ENCODE measurements at places on chromosomes 11 and 22.

DNA sequence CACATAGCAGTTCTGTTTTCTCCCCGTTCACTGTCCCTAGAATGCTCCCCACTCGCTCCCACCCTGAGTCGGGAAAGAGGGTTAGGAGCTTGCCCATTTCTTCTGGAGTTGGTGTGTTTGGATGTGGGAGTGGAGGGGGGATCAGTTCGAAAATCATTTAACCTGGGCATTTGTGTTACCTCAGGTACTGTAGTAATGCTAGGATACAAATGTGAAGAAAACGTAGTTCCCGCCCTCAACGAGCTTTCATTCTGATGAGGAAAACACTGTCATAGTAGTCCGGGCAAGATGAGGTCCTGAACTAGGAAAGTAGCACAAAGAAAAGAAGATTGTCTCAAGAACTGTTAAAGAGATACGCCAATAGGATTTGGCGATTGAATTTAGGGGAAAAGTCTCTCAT lies 539 bp downstream of the SDHD start:
- no peak for DNase-seq

DNA sequence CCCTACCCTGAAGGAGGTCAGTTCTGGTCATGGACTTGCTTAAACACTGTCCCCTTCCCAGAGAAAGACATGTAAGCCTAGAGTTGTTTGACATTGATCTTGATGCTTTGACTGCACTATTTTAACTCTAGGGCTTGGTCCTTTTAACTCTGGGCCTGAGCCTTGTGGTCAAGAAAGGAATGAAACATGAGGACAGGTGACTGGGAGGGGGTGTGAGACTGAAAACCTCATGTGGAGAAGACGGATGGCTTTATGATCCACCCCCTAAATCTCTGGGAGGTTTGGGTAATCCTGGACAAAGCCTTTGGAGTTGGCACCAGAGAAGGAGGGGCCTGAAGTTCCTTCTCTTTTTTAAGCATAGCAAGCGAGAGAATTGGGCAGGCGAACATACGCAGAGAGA lies 17.5 kb downstream of the CHRDL2 start:
- no peak for DNase-seq

GRCh38 chr22:42878561-42879305 lies 21.7 kb upstream of the ARFGAP3 start:
- no peak for DNase-seq

GRCh38 chr11:32427935-32428664 lies 7.2 kb downstream of the WT1 start:
- no peak for DNase-seq

DNA sequence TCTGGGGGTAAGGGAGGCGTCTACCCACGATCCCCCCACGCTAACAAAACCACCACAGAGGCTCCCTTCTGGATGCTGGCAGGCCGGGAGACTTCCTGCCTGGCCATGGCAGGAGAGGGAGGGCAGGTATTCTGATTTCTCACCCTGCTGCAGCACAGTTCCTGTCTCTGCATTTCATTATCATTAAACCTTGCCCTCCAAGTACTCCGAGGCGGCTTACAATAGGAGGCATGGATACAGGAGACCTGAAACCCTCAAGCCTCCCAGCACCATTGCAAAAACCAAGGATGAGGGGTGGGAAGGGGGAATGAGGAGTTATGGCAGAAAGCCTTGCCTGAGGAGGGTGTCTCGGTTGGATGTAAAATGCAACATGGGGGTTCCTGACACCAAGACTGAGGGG lies 44.1 kb upstream of the MN1 start:
- DNase-seq: no peak

GRCh38 chr22:45319324-45319685 lies 9.6 kb downstream of the FAM118A start:
- DNase-seq: no peak

- no peak for DNase-seq
These were observed 23.5 kb downstream of the IRAG1 start for GRCh38 chr11:10670099-10670498.

GRCh38 chr11:69122630-69123431 lies 32.9 kb upstream of the SMIM38 start:
- peak; percentile 75 for DNase-seq

DNA sequence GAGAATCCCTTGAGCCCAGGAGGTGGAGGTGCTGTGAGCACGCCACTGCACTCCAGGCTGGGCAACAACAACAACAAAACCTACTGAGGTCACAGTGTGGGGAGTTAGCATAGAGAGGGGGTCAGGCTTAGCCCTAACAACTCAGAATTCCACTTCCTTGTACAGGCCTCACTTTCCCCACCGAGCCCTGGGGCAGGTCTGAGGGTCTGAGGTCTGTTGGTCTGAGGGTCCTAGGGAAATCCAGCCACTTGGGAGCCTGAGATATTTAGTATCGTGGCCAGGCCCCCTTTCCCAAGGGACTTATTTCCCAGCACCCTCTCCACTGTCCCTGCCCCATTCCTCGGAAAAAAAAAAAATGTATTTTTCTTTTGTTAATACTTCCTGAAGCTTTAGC lies 34.8 kb upstream of the HORMAD2 start:
- DNase-seq: no peak

DNA sequence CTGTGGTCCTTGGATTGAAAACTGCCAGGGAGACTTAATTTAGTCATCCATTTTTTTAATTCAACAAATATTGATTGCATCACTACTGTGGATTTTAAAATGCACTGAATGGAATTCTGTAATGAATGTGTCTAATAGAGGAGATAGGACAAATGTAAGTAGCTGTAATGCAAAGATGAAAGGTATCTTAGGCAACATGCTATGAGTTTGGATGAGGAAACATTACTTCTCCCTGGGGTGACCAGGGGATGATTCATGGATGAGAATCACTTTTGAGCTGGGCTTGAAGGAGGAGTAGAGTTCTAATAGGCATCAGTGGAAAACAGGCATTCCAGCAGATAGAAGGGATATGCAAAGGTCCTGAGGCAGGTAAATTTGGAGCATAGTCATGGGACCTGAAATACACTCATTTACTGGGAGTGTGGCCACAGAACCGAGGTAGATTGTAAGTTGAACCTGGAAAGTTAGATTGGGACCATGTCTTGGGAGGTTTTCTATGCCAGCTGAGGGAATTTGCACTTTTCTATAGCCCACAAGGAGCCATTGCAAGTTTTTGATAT lies 43.4 kb downstream of the PKNOX2 start:
- DNase-seq: no peak

DNA sequence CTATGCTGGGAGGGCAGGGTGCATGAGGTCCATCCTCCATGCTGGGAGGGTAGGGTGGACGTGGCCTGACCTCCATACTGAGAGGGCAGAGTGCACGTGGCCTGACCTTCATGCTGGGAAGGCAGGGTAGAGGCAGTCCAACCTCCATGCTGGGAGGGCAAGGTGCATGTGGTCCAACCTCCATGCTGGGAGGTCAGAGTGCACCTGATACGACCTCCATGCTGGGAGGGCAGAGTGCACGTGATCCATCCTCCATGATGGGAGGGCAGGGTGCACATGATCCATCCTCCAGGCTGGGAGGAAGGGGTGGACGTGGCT lies 622.2 kb downstream of the BRD1 start:
- DNase-seq: no peak

DNA sequence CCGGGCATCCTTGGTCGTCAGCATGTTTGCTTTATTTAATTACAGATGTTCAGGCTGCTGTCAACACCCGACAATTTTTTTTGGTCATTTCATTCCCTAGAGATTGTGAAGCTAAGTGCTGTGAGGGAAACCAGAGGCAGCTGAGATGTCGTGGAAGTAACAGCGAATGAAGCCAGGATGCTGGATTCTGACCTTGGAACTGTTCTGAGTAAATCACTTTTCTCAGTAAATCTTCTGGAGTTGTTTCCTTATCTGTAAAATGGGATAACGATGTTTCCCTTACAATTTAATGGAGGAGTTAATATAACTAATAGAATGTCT lies 390 bp upstream of the CKAP5 start:
- no peak for DNase-seq

- DNase-seq: no peak
These were observed 315.1 kb upstream of the API5 start for GRCh38 chr11:42996421-42997307.

GRCh38 chr11:17985517-17985916 lies 27.3 kb downstream of the SERGEF start:
- DNase-seq: no peak

DNA sequence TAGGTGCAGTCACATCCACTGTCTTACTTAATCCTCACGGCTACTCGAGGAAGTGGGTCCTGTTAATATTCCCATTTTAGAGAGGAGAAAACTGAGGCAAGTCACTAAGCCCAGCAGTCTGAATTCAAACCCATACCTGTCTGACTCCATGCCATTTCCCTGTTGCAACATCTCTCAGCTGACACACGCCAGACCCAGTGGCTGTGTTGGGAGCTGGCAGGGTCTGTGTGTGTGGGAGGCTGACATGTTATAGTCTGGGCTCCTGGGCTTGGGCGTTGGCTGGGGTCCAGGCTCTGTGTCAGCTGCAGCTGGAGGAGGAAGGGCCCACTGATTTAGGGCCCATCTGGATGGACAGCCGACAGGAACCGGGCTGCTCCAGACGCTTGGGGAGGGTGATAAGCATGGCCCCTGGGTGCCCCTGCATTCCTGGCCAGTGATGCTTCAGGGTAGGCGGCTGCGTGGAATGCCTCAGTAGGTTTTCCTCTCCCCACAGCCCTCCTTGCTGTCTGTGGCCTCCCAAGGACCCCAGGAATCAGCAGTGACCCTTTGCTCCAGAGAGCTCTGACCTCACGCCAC lies 562.5 kb downstream of the MN1 start:
- DNase-seq: no peak

GRCh38 chr11:65588199-65589054 lies 7.2 kb downstream of the KCNK7 start:
- DNase-seq: no peak

GRCh38 chr22:42142771-42143461 lies 12.3 kb upstream of the CYP2D6 start:
- no peak for DNase-seq

GRCh38 chr11:133936592-133936991 lies 20.2 kb downstream of the IGSF9B start:
- no peak for DNase-seq

DNA sequence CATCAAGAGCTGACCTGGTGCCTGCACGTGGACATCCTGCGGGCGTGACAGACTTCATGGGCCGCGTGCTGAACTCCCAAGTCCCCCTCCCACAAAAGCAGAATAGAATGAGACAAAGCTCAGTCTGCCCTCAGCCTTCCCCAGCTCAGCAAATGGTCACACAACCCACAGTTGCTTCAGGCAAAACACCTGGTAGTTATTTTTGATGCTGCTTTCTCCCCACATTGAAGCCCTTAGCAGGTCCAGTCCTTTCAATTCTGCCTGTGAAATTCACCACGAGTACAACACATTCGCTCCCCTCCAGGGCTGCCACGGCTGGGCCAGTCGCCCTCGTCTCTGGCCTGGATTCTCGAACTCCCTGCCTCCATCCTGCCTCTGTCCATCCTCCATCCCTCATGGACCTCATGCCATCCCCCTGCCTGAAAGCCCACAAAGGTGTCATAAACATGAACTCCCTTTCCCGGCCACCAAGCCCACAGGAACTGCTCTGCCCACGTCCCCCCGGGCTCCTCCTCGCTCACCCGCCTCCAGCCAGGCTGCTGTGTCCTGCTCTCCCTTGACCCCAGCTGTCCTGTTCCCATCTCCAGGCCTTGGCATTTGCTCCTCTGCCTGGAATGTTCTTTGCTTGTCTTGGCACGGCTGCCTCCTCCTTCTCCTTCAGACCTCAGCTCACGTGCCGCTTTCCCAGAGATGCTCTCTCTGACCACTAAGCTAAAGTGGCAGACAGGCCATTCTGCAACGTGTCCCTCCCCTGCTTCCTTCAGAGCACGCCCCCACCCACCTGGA lies 42.1 kb downstream of the SCUBE1 start:
- DNase-seq: no peak

GRCh38 chr11:124751391-124751740 lies 689 bp downstream of the VSIG2 start:
- no peak for DNase-seq

DNA sequence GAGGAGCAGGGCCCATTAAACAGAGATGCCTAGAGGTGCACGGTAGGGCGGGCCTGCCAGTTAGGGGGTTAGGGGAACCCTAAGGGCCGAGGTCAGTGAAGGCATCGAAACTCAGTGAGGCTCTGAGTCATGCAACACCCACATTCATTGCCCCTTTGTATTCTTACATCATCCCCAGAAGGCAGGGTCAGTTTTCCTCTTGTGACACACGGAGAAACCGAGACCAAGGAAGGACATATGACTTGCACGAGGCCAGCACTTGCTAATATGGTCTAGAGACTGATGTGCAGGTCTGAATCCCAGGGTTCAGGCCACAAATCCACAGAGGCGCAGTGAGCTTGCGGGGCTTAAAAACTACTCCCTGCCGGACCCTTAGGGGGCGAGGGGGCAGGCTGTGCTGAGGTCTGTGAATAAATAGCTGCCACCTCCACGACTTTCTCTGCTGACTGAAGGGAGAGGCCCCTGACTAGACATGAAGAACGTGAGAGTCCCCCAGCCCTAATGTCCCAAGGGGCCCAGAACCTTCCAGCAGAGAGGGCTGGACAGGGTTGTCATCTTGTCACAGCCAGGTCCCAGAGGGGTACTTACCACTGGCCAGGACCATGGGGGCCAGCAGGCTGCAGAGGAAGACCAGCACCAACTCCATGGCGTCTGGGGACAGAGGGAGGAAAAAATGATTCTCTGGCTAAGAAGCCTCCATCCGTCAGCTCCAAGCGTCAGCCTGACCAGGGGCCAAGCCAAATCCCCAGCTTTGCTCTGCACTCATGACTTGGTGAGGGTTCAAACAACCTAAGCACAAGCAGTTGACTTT lies 17.8 kb upstream of the FXYD2 start:
- no peak for DNase-seq

- DNase-seq: no peak
These were observed 17.9 kb upstream of the TREH start for GRCh38 chr11:118697346-118697745.

- DNase-seq: no peak
These were observed 1.0 kb downstream of the PHETA2 start for GRCh38 chr22:42074846-42075676.

DNA sequence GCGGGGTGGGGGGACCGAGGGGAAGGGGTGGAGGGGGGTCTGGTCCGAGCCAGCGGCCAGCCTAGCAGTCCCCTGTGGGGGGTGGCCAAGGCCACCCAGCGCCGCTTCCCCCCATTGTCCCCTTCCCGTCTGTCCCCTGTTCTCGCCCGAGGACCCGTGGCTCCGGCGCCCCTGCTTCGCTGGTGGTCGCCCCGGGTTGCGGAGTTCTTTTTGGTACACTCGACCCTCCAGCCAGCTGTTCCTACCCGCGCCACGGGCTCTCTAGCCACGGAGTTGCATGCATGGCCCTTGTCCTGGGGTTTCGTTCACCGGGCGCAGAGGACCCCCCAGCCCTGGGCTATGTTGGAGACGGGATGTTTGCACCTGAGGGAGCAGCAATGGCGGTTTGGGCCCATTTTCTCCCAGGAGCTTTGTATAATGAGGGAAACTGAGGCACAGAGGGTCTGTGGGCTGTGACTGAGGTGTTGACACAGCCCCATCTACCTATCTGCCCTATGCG lies 489 bp downstream of the RNF214 start:
- DNase-seq: no peak

GRCh38 chr11:15159085-15159484 lies 44.4 kb downstream of the INSC start:
- no peak for DNase-seq

- DNase-seq: peak; percentile 25
These were observed 51.0 kb upstream of the SEPTIN5 start for GRCh38 chr22:19663286-19663815.

GRCh38 chr22:44363013-44363979 lies 50.5 kb upstream of the SHISAL1 start:
- DNase-seq: no peak

- no peak for DNase-seq
These were observed 12.5 kb downstream of the NNMT start for GRCh38 chr11:114308689-114309089.

GRCh38 chr11:15318814-15319213 lies 204.1 kb downstream of the INSC start:
- no peak for DNase-seq

GRCh38 chr11:121722431-121723245 lies 269.9 kb upstream of the SORL1-AS1 start:
- peak; percentile 84 for DNase-seq

Measured in urinary bladder (tissue), 4 donors.